ENCODE measurements at places on chromosomes 7 and 10. TPM values are rescaled to one million over a fixed set of nuclear protein-coding genes. Genes with fewer than 3 reads are reported as not detected.

DNA sequence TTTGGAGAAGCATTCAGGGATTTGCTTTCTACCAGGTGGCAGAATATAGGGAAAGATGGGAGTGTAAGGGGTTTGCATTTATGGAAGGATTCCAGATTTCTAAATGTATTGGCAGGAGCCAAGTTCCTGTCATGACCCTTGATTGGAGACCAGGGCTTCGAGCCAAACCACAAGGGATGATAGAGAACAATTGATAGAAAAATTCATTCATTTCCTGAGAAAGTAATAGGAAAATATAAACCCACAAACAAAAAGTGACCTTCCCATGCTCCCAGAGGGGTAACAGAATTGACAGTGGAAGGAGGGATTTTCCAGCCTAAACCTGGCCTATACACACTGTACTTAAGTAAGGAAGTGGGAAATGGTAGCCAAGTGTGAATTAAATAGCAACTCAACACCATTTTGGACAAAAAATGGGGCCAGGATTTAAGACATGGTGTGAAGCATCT is 22.4 kb upstream of the IFIT2 start:
- no peak for DNase-seq

DNA sequence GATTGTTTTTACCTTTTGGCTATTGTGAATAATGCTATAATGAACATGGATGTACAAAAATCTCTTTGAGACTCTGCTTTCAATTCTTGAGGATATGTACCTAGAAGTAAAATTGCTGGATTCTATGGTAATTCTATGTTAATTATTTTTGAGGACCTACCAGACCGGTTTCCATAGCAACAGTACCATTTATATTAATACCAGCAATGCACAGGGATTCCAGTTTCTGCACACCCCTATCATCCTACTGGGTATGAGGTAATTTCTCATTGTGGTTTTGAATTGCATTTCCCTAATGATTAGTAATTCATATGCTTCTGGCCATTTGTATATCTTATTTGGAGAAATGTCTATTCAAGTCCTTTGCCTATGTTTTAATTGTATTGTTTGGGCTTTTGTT is 9.9 kb upstream of the PPP1R9A start:
- DNase-seq, result no peak

GRCh38 chr10:129784891-129785290 is 179.2 kb downstream of the EBF3 start:
- no peak for DNase-seq

DNA sequence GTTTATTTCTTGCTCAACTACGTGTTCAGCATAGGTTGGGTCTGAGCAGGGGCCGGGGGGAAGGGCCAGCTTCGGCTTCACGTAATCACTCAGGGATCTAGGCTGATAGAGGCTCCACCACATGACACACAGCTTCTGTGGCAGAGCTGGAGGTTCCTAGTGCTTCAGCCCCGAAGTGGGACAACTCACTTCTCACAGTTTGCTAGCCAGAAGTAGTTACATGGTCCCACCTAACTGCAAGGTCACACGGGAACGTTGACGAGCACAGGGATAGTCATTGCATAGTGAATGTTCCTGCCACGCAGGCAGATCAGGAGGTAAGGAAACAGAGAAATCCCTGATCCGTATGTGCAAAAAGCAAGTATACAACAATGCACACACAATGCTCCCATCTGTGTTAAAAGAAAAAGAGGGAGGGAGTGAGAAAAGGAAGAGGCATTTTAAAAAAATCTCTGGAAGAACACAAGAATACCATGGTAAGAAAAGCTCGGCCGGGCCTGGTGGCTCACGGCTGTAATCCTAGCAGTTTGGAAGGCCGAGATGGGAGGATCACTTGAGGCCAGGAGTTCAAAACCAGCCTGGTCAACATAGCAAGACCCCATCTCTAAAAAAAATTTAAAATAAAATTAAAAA is 16.9 kb downstream of the SMURF1 start:
- DNase-seq, result no peak

GRCh38 chr7:116142850-116143249 is 67.5 kb upstream of the TES start:
- no peak for DNase-seq

DNA sequence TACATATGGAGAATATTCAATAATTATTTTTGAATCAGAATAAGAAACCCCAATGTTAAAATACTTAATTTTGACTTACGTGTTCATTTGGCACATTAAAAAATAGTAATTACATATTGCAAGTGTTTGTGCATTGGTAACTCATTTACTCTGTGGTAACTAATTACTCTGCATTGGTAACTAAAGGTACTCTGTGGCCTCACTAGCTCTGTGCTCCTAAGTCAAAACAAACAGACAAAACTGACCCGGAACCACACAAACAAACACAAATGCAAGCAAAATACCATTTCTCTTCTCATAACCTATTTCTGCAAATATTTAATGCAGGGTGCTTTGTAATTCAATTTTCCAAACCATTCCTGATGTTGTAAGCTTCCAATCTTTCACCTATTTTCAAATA is 1244.3 kb downstream of the REEP3 start:
- no peak for DNase-seq

DNA sequence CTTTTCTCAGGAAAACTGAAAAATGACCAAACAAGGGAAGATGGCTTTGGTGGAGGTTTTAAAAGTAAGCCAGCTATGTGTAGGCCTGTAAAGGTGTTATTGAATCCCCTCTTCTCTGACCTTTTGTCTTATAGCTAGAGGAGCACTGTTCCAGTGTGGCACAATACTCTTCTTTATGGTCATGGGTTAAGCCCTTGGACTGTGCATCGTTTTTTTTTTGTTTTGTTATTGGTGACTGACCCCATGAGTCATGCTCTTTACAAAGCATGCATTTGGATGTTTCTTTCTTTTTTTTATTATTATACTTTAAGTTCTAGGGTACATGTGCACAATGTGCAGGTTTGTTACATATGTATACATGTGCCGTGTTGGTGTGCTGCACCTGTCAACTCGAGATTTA is 19.6 kb upstream of the FAM25A start:
- DNase-seq, result no peak

GRCh38 chr7:150410131-150410530 is 31.0 kb downstream of the ZNF775 start:
- DNase-seq, result no peak

- peak; percentile 71 for DNase-seq
Measured at GRCh38 chr10:80664071-80664680, 126.5 kb downstream of the SH2D4B start.

DNA sequence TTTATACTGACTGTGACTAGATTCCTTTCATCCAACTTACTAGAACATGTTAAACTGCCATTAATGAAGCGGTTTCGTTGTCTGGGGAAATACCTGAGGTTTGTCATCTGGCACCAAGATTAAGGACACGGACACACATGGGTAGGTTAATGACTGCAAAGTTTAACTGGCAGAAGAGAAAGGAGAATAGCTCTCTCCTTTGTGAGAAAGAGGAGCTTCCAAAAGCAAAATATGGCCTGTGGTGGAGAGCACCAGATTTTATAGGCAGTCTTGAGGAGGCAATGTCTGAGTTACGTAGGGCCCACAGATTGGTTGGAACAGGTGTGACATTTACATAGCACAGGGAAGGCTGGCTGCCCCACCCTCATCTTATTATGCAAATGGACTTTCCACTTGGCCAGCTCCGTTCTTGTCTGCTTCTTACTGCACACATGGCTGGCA is 1193.0 kb upstream of the CELF2 start:
- DNase-seq, result no peak

The PLCE1 gene
- total RNA-seq, result 6.2 TPM

The TRRAP gene
- 38.9 TPM for total RNA-seq
